ENCODE measurements at places on chromosomes 3 and 15.

- no peak for DNase-seq
These were observed 29.5 kb upstream of the IL20RB start for GRCh38 chr3:136928240-136928639.

- DNase-seq = no peak
These were observed 48.5 kb downstream of the ITGA11 start for GRCh38 chr15:68383161-68384074.

DNA sequence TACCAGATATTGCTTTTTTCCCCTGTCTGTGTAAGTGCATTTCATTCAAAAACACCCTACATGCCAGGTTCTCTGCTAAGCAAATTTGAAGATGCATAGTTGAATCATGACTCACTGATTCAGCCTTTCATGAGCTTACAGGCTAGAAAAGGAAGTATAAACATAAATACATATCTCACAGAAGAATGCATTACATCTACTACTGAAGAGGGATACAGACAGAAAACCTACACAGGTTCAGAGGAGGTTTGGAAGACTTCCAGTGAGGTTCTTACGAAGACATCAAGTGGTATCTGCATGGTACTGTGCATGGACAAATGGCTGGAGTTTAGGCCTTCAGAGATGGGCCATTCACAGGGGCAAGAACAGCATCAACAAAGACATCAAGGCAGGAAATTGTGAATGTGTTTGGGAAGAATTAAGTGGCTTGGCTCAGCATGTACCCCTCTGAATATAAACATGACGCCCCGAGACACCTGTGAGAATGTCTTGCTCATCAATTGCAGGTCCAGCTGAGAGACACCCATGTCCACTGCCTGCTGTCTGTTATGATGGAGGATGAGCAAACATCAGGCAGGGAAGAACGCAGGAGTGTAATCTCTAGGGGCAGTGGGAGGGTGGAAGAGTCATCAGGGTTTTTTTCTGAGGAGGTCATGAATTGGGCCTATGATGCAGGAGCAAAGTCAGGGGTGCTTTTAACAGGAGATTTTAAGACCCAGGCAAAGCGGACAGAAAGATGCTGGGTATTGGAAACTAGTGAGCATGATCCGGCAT, 105.1 kb upstream of the GALNT15 start:
- DNase-seq = no peak

GRCh38 chr3:4821975-4822374, 157.3 kb upstream of the BHLHE40 start:
- DNase-seq = no peak

DNA sequence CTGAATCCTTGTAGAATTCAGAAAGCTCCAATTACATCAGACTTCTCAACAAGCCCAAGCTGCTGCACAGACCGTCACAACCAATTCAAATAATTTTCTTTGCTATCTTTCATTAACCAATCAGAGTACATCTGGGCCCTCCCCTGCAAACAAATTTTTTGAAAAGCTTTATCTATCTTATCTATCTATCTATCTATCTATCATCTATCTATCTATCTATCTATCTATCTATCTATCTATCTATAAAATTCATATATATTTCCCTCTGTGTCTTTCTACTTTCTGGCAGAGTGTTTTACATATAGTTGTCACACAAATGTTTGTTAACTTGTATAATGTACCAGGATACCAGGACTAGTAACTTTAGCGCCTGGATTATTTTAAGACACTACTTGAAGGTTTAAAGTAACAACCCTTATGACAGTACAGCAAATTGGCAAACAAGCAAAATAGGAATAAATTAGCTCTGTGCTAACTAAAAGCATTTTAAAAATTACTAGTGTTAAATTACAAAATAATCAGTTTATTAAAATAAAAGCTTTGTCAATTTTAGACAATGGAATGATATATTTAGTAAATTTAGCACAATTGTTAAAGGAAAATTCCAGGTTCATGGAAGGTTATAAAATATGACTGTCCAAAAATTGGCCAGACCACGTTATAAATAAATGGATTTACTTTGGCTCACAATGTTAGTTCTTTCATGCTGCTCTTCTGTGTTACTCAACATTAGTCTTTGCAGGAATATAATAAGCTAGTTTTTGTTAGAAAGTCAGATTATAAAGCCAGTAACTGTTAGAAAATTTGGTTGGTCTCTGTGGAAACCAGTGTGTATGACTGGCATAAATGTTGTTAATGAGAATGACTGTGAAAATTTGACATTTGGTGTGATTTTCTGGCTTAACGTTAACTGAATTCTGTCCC, 138.6 kb downstream of the SUCNR1 start:
- DNase-seq = no peak

- DNase-seq = no peak
These were observed 291.7 kb upstream of the SATB1 start for GRCh38 chr3:18716821-18717220.

DNA sequence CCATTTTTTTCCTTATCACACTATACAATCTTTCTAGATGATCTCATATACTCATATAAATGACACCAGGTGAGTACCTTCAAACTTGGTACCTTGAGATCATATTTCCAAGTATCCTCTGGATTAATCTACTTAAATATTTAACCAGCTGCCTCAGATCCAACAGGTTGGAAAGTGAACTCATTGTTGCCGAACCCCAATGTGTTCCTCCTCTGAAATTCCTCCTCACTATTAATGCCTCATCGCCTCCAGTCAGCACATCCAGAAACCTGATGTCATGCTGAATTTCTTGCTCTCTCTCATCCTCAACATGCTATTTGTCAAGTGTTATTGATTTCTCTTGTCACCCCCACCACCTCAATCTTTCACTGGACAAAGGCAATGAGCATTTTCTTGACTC, 221.8 kb downstream of the FMN1 start:
- no peak for DNase-seq

- DNase-seq = peak; percentile 62
These were observed 29.2 kb downstream of the NEO1 start for GRCh38 chr15:73081321-73081958.
